ENCODE measurements at places on chromosomes 6 and 20.
A peak's percentile ranks its signal among the peaks of the same experiment; 100 is the strongest.

DNA sequence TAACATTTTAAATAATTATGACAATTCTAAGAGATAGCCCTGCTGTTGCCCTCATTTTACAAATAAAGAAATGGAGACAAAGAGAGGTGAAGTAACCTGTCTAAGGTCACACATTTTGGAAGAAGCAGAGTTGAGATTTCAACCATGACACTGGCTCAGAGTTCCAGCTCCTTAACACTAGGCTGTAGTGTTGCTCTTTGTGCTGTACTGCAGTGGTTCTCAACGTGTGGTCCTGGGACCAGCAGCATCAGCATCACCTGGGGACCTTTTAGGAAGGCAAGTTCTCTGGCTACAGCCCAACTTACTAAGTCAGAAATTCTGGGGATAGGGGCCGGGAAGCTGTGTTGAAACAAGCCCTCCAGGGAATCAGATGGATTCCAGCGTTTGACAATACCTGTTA is 62.4 kb upstream of the FERMT1 start:
- no peak for DNase-seq

DNA sequence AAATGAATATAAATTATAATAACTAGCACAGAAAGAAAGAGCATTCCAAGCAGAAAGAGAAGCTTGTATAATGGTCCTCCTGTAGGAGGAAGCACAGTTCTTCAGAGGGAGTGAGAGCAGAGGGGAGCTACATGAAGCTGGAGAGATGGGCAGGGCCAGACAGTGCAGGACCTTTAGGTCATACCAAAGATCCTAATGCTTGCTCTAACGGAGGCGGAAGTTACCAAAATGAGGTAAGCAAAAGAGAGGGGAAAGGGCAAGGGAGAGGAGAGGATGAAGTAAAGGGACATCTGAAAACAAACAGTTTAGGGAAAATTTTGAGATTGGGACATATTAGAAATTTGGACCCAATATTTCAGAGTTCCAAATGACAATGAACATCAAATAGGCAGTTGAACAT is 50.2 kb downstream of the HBS1L start:
- no peak for DNase-seq

GRCh38 chr20:58179432-58180099 is 48.9 kb downstream of the ANKRD60 start:
- peak; percentile 64 for DNase-seq

DNA sequence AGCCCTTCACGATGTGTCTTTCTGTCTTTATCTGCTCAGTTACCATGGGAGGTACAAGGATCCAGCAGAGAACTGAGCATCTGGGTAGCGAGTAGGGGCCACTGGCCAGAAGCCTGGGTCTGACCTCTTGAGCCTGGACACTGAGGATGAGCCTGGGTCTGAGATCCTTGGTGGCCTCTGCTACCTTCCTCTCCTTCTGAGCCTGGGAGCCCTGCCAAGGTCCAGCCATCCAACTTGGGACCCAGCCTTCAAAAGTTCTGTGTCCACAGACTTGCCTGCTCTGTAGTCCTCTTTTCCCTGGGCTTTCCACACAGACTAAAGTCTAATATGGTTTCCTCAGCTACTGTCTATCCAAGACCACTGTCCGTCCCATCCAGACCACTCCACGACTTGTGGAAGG is 60.2 kb upstream of the NAA20 start:
- no peak for DNase-seq

DNA sequence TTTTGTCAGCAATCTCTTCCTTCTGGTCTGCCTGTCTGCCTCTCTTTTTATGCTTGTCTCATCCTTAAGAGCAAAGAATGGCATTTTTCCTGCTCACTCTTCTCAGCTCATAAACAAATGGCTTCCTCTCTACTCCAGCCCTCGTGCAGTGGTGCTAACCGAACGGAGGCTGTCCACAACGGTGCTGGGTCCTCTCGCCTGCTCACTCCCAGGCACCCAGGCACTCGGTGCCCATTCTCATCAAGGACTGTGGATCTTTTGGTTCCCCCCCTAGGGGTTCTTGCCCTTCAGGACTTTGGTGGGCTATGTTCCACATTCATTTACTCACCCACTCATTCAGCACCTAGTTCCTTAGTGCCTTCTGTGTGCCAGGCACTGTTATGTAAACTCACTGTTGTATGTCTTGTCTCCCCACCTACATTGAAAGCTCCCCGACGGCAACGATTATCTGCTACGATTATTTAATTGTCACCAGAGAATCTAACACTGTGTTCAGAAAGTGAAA is 113.9 kb downstream of the FYN start:
- DNase-seq: no peak

DNA sequence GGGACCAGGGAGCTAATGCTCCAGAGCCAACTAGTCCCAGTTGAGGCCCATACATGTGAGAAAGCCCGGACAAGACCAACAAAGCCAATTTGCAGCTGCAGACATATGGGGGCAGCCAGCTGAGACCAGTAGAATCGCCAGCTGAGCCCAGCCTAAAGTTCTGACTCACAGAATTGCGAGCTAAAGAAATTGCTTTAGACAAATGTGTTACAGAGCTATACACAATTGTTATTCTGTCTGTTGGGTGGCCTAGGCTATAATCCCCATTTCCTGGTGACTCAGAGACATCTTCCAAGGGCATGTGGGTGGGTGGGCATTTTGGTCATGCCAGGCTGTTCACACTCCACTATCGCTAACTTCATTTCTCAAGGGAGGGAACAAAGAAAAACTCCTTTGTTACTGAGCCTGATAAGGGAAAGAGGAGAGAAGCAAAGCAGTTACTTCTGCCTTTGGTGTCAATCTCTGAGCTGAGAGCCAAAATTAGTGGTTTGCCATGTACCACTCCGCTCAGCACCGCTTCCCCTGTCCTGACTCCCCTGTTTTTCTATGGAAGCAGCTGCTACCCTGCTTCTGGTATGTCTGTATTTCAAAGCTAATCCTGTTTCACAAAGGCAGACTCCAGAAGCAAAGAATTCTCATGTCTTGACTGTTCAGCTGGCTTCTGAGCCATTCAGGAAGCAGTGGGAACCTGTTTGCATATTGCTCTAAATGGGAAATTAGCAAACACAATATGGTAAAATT is 26.1 kb downstream of the SCP2D1 start:
- no peak for DNase-seq

DNA sequence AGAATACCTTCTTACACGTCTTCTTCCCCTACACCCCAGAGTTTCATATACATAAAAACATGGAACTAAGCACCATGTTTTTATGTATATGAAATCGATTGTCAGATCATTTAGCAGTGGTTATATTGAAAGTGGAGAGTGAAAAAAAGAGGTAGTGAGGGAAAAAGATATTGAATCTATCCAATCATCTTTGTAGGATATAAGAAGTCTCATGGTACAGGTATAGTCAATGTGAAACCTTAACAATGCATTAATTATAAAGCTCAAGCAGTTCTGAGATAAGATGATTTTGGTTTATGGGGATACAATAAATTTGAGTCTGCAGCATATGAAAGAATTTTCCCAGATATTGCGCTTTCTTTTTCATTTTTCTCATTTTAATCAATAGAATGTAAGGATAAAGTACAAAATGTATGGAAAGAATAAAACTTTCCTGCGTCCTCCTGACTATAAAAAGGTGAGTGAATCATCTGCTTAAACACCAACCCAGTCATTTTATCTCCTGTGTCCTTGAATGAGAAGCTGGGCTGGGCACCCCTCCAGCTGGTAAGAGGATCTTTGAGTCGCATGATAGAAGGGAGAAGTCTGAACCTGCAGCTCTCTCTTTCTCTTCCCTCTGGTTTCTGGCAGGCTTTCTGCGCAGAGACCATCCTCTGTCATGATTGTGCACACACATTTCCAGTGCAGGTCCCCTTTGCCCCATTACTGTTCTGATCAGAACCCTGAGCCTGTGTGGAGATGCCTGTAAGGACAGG is 28.1 kb upstream of the AKIRIN2 start:
- no peak for DNase-seq

DNA sequence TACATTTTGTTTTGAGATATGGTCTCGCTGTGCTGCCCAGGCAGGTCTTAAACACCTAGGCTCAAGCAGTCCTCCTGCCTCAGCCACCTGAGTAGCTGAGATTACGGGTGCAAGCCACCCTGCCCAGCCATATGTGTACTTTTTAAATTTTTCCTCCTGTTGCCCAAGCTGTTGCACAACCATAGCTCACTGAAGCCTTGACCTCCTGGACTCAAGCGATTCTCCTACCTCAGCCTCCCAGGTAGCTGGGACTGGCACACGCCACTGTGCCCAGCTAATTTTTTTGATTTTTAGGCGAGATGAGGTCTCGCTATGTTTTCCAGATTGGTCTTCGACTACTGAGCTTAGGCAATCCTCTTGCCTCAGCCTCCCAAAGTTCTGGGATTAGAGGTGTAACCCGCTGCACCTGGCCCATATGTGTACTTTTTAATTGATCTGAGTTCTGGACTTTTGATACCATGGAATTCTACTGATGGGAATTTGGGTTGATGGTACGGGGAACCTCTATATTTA is 44.9 kb downstream of the ITCH start:
- DNase-seq: no peak

- DNase-seq: no peak
Observed at GRCh38 chr6:155894758-155895157, 439.1 kb upstream of the NOX3 start.

GRCh38 chr6:82331031-82331773 is 32.4 kb upstream of the TPBG start:
- no peak for DNase-seq

DNA sequence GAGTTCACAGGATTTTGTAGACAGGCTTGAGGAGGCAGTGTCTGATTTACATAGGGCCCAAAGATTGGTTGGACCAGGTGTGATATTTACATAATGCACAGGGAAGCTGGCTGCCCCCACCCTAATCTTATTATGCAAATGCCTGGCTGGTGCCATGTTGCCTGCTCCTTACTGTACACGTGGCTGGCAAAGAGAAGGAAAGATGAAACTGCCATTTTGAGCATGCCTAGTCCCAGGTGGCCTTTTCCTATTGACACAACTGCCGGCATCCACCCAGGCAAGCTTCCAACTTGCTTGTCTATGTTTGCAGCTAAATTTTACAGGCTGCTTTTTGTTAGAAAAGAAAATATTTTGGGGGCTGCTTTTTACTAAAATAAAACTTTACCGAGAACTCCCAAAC is 174.6 kb downstream of the LMBRD1 start:
- no peak for DNase-seq

GRCh38 chr6:87200469-87201175 is 45.3 kb downstream of the ZNF292 start:
- no peak for DNase-seq

- no peak for DNase-seq
Observed at GRCh38 chr20:48706116-48706656, 121.6 kb downstream of the PREX1 start.

GRCh38 chr6:158955255-158955654 is 44.7 kb downstream of the RSPH3 start:
- no peak for DNase-seq

- no peak for DNase-seq
Observed at GRCh38 chr20:7994809-7995208, 24.8 kb downstream of the TMX4 start.

DNA sequence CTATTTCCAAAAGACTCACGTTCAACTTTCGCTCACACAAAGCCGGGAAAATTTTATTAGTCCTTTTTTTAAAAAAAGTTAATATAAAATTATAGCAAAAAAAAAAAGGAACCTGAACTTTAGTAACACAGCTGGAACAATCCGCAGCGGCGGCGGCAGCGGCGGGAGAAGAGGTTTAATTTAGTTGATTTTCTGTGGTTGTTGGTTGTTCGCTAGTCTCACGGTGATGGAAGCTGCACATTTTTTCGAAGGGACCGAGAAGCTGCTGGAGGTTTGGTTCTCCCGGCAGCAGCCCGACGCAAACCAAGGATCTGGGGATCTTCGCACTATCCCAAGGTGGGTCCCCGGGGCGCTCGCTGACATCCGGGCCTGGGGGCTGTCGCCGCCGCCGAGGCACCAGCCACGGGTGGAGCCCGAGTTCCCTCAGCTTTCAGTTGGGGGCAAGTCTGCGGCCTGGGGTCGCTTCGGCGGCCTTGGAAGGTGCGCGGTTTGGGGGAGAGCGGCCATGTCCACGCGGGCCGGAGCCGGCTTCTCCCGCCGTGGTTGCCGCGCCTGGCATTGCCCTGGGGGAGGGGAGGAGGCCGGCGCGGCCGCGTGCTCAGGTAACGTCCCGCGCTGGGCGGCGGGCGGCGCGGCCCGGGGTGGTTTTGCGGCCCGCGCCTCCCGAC is 429 bp downstream of the AMD1 start:
- DNase-seq: peak; percentile 16

- no peak for DNase-seq
Observed at GRCh38 chr6:144265390-144265789, 19.7 kb upstream of the UTRN start.

GRCh38 chr6:33018904-33019303 is 9.5 kb upstream of the HLA-DOA start:
- DNase-seq: no peak

DNA sequence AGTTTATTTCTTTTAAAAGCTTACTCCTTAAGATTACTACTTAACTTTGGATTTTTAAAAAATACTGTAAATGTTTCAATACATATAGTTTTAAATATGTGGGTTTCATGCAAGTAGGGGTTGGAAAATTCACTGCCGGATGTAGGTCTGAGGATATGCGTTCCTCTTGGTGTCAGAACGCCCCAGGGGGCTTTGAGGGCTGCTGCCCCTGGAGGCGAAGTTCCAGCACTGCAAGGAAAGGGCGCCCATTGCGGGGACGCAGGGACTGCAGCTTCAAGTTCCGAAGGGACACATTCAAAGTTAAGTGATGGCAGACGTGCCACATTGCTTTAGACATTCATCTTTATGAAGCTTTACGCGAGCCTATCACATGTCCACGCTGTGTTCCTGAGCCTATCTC is 152.9 kb downstream of the SOD2 start:
- DNase-seq: no peak
